ENCODE measurements at places on chromosomes 2 and 18.

- DNase-seq = peak; percentile 25
Observed at GRCh38 chr2:207054521-207054920, 111.2 kb downstream of the KLF7 start.

- DNase-seq = no peak
Observed at GRCh38 chr2:118565786-118566540, 281.5 kb downstream of the EN1 start.

- peak; percentile 73 for DNase-seq
Observed at GRCh38 chr18:7950380-7951136, 383.4 kb downstream of the PTPRM start.

DNA sequence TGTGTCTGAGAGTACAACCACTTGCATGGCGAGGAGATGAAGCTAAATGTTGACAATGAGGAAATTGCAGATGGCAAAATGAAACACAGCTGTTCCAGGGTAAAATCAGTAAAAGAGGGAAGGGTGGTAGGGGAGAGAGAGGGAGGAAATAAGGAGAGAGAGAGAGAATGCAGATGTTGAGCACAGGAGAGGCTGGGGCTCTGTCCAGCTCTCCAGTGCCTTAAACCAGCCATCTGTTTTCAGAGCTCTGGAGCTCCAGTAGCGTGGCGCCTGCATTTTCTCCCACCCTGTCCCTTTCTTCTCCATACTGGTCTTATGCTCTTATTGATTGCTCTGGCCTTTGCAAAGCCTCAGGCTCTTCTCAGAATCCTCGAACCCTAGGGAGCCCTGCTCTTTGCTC lies 52.7 kb upstream of the BOD1L2 start:
- no peak for DNase-seq

DNA sequence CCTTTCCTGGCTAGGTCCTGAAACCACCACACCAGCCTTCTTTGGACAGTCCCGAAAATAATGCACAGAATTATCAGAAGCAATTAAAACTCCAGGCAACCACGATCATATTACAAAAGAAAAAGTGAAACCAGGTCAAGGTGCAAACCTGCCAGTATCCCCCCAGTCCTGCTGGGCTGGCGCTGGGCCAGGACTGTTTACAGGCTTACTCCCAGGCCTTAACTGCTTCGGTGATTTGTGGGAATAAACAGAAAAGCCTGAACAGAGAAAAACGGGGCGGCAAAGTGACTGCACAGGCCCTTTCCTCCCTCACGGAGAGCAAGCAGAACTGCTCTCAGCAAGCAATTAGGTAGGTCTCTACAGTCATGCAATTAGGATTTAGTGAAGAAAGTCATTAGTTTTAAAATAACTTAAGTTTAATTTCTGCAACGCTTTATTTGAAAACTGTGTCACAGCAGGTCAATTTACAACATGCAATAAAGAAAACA lies 1.3 kb downstream of the HDAC4 start:
- peak; percentile 50 for DNase-seq

GRCh38 chr2:53865962-53866361 lies 6.2 kb upstream of the GPR75 start:
- DNase-seq = no peak

GRCh38 chr18:12059334-12060181 lies 34.1 kb upstream of the ANKRD62 start:
- DNase-seq = no peak

GRCh38 chr2:172613615-172614231 lies 57.8 kb downstream of the PDK1 start:
- DNase-seq = no peak

DNA sequence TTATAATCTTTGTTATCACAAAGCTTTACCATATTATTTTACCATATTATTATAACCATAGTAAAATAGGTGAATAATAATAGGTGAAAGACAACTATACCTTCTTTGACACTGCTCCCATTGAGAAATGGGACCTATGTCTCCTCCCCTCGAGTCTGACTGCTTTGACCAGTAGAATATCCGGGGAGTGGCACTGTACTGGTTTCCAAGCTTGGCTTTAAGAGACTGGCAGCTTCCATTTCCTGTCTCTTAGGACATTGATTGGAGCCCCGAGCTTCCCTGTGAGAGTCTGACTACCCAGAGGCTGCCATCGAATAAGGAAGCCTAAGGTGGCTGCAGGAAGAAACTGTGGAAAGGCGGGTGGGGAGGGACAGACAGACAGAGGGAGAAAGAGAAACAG lies 40.1 kb upstream of the PLEKHM3 start:
- DNase-seq = no peak

DNA sequence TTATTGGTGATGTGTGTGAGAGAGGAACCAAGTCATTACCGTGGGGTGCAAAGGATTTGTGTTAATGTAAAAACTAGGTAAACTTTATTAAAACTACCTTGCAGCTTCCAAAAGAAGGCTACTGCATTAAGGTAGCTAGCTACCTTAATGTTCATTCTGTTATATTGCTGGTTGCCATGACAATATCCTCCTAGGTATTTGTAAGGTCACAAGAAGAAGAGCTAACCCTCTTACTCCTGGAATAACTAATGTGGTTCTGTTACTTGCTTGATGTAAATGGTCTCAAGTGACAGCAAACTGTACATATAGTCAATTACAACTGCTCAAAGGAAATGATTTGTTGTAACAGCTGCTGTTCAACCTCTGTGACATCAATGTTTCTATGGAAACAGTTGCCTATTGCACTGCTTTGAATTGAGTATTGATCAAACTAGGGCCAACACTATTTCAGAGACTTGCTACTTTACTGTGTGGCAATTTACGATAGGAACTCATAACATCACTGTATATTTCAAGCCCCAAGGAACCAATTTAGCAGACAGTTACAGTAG lies 319.8 kb upstream of the HNRNPA3 start:
- peak; percentile 96 for DNase-seq

GRCh38 chr18:41326311-41326710 lies 628.7 kb upstream of the PIK3C3 start:
- no peak for DNase-seq

DNA sequence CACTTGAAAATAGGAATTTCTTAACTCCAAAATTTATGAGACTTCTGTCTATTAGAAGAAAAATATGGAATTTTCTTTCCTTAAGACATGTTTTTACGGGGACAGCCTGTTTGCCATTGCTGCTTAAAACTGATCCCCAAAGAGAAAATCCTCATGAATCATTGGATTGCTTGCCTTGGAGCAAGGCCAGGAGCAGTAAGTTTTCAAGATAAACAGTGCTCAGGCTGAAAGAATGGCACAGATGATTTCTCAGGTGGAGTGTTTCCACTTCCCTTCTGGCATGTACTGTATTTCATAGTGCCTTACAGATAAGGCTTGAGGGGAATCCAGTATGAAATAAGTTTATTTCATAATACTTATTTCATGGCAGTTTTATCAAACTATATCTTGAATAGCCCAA lies 74.3 kb upstream of the MMADHC start:
- no peak for DNase-seq

DNA sequence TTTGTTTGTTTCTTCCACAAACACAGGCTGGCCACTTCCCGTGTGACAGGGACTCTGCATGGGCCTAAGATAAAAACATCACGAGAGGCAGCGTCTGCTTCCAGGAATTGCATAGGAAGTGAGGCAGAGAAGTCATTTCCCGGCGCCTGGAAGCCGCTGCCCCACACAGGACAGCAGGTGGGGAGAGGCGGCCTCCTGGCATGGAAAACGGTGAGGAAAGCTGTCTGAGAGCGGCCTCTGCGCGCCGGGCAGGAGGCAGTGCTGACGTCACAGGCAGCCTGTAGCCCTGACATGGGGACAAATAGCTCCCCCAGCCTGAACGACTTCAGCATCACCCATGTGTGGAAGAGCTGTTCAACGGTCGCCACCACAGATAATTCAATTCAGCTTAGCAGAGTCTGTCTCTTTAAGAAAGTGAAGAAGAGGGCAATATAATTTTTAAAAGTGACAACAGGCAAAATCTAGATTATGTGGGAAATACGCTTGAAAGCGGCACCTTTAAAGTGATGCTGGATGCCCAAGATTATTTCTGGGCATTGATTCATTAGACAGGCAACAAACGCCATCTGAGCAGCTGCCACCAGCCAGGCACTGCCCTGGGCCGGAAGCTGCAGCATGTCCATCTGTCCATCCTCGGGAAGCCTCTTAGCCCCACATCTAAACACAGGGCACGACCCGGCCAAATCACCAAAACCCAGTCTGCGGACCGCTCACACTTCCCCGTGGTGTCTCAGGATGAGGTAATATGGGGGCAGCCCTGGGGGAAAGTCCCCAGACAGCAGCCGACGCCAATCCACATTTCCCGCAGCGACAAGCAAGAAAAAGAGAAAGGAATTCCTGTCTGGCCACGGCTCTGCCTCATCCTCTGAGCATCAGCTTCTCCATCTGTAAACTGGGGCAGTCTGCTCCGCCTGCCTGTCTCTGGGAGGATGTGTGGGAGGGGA lies 138.9 kb downstream of the PXDN start:
- DNase-seq = peak; percentile 1

DNA sequence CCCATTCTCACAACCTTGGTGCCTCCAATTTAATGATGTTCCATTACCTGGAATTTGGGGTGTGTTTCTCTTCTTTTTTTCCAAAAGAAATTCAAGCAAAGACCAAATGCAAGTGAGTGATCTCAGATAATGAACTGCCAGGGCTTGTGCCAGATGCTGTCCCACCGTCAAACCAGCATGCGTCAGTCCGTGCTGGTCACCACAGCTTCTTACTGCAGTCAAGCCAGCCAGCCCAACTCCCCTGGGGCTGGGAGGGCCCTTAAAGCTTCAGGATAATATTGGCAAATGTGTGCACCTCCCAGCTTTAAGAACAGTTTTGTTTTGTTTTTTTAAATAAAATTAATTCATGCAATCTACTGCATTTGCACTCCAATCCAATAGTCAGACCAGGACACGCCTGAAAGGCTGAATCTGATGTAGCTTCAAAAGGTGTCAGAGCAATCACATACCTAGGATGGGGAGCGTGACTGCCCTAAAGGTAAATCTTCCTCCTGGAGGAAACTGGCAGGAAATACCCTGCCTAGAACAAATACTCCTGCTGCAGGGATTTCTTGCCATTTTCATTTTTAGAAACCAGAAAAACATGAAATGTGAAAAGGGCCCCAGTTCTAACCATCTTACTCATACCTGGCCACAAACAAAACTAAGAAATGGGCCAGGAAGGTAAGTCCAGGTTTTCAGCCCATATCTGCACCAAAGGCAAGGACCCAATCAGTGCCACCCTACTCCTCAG lies 26.8 kb upstream of the SP3 start:
- DNase-seq = no peak

GRCh38 chr2:124978597-124978996 lies 953.5 kb downstream of the CNTNAP5 start:
- DNase-seq = peak; percentile 60

DNA sequence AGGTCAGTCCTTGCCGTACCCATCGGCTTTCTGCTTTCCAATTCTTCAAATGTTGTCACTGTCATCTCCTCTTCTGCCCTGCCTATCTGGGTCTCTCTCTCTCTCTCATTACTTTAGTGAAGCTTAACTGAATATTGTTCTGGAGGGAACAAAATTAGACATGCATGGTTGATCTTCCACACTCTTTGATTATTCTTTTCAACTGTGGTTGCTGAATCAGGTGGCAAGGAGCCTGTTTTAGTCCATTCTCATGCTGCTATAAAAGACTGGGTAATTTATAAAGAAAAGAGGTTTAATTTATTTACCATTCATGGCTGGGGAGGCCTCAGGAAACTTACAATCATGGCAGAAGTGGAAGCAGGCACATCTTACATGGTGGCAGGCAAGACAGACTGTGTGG lies 157.9 kb downstream of the ARL4C start:
- no peak for DNase-seq

DNA sequence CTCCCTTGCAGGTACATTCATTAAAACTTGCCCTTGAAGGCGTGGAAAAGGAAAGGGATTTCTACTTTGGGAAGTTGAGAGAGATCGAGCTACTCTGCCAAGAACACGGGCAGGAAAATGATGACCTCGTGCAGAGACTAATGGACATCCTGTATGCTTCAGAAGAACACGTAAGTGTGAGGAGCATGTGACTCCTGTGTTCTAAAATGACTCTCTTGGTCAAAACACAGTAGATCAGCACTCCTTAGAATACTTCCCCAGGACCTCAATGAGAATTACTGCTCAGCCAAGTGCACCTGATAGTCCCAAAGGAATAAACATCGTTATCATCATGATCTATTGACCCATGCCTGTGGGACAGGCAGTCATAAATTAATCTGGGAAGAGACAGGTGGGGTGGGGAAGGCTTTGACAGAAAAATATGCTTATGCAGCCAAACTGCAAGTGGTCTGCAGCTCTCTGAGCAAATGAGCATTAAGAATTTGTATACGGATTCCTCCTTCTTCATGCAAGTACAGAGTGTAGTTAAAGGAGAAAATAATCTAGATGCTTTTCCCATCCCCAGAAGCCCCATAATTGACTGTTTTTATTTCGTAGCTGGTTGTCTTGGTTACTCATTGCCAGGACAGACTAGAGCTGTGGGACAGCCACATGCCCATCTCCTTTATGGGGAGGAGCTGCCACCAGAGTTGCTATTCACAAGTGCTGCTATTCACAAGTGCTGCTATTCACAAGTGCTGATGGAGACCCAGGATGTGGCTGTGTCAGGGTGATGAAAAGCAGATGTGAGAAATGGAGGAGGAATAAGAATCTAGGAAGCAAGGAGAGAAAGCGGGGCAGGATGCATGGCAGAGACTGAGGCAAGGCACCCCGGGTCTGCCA lies 91.0 kb downstream of the MAPRE2 start:
- DNase-seq = no peak

- DNase-seq = peak; percentile 49
Observed at GRCh38 chr2:65357095-65357958, 75.1 kb downstream of the SPRED2 start.

DNA sequence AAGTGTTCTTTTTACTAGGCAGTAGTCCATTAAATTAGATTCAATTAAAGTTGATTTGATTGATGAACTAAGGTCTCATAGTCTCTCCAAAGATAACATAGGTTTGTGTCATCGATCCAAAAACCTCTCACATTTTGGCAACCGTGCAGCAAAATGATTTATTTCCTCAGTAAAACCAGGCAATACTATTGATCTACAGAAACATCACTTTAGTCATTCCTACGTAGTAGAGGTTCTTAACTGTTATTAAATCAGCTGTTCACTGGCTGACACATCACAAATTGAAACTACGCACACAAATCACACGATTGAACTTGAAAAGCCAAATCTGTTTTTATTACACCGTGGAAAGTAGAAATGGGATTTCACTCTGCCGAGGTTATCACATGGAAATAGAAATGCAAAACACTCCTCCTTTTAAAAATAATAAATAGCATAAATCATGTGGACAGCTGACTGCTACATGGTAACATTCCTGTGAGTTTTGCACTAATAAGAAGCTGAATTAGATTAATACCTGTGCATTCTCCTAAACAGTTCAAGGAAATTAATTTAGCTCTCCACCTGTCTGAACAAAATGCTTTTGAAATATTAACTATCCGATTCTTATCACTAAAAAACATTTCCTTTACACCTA lies 262.5 kb downstream of the CDH20 start:
- no peak for DNase-seq

- peak; percentile 62 for DNase-seq
Observed at GRCh38 chr2:181457741-181458425, 697 bp downstream of the ITGA4 start.

DNA sequence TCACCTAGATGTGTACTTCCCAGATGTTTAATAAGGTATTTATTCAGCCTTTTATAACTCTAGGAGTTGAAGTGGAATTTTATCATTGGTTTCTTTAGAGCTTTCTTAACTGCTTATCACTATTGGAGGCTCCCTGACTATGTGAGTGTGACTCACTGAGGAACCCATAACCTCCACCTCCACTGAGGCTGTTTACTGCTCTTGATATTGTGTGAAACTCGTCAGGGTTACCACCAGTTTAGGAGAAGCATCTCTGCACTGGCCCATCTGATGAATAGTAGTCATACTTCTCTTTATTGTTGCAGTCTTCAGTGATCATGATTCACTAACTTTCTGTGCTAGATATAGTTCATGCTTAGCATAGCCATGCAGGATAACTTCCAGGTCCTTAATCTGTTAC lies 79.6 kb upstream of the UBXN4 start:
- no peak for DNase-seq
